ENCODE measurements at places on chromosomes 6 and 20.

GRCh38 chr20:6828794-6829423 lies 61.4 kb downstream of the BMP2 start:
- no peak for DNase-seq

- DNase-seq, result no peak
These were observed 57.8 kb upstream of the EDN1 start for GRCh38 chr6:12232339-12232738.

- DNase-seq, result no peak
These were observed 252.1 kb downstream of the COL12A1 start for GRCh38 chr6:74953708-74954107.

GRCh38 chr6:150698391-150698790 lies 98.7 kb downstream of the PLEKHG1 start:
- DNase-seq, result no peak

GRCh38 chr6:56691814-56692213 lies 49.1 kb upstream of the DST start:
- DNase-seq, result no peak

DNA sequence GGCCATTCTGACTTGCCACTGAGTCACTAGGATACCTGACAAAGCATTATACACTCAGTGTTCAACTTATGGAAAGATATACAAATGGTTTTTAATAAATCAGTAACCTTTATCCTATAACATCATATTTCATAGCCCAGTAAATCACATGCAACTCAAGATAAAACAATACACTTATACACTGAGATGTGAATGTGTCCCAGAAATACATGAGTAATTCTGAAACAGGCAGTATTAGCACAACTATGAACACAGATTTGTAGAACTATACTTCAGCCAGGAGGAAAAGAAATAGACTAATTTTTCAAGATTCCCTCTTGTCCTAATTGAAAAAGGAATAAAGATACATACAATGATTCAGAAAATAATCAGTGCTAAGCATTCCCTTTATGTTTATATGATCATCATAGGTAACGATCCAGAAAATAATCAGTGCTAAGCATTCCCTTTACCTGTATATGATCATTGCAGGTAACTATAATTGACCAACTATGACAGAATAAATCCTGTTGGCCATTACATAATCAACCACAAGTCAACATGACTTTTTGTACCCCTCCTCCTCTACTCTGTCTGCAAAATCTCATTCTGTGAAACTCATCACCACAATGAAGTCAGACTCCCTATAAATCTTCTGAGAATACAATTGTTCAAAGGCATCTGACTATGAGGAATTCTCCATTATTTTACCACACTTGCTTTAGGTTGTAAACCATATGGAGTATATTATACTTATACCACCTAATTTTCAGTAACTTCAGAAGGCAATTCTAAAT lies 30.3 kb downstream of the HACE1 start:
- DNase-seq, result no peak

DNA sequence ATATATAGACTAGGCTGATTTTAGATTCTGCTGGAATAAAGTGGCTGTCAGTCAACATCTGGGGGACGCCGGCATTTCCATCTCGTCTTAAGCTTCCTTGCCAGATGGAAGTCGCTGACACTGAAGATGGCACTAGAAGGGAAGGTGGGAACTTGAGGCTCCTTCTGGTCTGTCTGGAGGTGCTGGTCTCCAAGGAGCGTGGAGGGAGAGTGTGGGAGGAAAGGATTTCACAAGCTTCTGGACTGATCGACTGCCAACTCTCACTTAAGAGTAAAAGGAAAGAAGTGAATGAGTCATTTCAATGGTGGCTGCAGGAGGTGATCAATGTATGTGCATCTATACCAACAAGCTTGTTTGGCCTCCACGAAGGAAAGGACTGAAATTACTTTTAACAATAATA lies 40.4 kb downstream of the DUSP22 start:
- DNase-seq, result no peak

GRCh38 chr6:9984607-9985006 lies 430.3 kb downstream of the TFAP2A start:
- DNase-seq, result no peak

Measured in central memory CD4-positive, alpha-beta T cell (primary cell).